Hematopoietic multipotent progenitor cell treated with erythropoietin and hydrocortisone succinate and interleukin-3 and kit ligand, for 4 days (in vitro differentiated cells): ENCODE measurements at places on chromosomes 2 and 18.

GRCh38 chr2:224416656-224417360 lies 14.9 kb upstream of the FAM124B start:
- no peak for DNase-seq

DNA sequence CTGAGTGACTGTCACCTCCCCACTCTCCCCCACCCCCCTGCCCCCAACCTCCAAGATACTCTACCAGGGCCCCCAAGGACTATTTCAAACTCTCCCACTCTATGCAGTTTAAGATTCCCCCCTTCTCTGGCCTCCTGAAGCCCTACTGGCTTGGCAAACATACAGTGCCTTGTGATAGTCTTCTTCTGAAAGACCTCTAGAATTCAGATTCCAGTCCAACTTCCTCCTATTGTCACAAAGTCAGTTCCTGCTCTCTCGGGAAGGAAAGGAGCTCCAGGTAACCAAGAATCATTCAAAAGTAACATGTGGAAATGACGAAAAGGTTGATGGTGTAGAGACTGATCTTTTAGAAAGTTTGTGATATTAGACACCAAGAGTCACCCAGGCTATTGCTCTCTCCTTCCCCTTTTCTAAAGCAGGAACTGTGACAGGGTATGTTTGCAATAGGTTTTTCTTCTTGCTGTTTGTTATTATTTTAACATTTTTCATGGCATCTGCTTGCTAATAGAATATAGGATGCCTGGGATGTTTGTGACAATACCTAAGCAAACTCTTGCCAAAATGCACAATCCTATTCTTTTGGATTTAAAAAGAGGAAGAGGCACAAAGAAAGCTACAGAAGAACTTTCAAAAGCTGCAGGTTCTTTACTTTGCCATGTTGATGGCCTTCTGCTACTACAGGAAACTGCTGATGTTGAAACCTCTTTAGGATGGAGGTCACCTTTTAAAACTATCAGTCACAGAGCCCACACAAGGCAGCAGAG lies 93.5 kb upstream of the MGAT4A start:
- DNase-seq: peak; percentile 43

GRCh38 chr2:223952280-223952968 lies 4.8 kb upstream of the MRPL44 start:
- no peak for DNase-seq

DNA sequence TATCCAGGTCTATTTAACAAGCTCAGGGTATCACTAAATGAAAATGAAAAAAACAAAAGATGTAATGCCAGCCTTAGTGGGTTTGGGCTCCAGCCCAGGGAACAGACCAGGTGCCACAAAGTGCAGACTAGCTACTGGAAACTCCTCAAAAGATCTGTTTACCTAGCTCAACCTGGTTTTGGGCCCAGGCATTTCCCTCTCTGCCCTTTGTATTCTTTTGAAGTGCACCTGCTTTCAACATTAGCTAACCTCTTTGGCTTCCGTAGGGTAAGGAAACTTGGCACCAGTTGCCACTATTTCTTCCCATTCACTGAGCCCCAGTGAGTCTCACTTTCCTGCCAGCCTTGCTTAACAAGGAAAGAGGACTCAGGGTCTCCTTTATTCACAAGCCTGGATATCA lies 123.6 kb upstream of the CDCA7 start:
- DNase-seq: no peak

DNA sequence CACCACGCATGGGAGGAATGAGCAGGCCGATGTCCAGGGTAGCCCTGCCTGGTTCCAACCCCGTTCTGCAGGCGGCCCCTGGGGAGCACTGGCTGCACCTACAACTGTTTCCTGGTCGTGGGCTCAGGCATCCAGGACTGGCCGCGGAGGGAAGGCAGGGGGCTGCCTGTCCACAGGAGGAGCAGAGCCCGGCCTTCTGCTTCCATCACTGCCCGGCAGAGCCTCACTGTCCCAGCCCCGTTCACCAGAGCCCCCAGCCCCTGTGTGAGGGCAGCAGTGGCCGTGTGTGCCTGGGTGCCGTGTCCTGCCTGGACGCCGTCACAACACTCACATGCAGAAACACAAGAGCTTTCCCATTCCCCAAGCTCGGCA lies 56.2 kb downstream of the KCNG2 start:
- DNase-seq: no peak

DNA sequence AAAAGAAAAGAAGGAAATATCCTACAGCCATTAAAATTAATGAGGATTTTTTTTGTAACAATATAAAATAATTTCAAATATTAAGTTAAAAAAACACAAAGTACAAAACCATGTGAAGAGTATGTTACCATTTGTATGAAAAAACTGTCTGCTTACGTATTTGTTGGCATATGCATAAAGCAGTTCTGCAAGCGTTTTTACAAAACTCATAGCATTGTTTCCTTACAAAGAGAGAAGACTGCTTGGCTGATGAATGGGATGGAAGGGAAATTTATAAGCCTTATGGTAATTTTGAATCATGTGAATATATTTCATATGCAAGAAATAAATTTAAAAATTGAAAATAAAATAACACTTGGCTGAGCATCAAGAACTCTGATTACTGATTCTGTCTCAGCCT lies 63.1 kb downstream of the METTL4 start:
- DNase-seq: no peak

GRCh38 chr2:72205504-72205881 lies 57.8 kb upstream of the CYP26B1 start:
- DNase-seq: no peak

DNA sequence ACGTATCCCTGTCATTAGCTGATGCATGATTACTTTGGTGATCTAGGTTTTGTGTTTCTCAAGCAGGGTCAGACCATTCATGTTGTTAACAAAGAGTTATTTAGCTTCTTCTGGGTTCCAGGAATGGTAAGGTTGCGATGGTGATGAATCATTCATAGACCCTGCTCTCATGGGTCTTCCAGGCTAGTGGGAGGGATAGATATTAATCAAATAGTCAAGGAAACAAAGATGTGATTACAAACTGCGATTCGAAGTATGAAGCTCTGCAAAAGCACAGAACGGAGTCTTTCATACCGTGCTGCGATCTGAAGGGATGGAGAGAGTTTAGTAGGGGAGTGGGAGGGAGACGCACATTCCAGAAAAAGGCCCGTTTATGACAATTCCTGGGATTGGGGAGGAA lies 42.1 kb downstream of the CAVIN2 start:
- DNase-seq: no peak

DNA sequence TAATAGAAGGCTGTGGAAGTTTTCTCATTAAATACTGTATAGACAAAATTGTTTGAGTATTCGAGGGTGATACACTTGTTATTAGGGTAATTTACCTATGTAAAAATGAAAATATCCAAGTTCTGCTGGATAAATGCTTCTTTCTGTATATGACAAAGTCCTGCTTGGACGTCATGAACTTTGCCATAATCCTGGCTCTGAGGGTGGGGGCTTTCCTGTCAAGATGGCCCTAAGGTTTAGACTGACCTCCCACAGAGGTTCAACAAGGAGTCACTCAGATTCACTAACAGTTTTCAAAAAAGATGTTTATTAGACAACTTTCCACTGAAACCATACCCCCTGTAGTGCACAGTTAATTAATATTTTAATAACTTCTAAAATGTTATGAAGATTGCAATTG lies 52.5 kb upstream of the NABP1 start:
- DNase-seq: no peak

GRCh38 chr2:190318931-190319554 lies 583 bp downstream of the HIBCH start:
- peak; percentile 41 for DNase-seq

DNA sequence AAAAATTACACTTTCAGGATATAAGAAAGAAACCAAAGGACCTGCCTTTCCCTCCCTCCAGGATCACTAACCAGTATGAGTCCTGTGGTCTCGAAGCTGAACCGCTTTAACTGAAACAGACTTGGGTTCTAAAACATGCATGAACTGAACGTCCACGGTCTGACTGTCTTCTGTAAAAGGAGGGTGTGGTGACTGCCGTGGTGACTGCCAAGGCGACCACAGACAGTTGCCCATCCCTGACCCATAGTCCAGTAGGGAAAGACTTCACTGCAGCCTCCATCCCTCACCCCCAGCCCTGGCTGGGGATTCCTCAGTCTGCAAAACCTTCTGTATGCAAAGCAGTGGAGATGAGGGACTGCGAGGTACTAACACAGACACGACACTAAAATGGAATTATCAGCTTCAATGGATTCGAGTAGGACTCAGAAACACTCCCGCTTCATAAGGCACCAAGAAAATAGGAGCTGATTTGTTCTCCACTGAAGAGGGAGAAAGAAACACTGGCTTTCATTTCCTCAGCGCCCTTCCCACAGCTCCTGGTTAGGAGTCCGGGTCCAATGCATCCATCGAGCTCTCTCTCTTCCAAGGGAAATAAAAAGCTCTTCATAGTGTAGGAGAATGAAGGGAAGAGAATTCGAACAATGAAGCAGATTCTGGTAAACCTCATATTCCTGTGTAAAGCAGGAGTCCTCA lies 197.2 kb downstream of the HDAC4 start:
- no peak for DNase-seq

GRCh38 chr2:189267491-189267890 lies 87.9 kb upstream of the COL5A2 start:
- no peak for DNase-seq

DNA sequence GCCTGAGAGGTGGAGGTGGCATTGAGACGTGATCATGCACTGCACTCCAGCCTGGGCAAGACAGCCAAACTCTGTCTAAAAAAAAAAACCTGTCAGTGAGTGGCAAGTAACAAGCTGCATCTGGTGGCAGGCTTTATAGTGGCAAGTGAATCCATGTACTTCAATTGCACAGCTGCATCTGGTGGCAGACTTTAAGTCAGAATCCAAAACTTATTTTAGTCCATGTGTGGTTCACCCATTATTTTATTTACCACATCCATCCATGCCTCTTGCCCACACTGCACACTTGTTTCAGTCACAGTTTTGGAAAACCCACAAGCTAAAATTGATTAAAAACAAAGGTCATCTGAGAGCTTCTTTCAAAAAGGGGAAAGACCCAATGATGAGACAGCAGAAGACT lies 1636.4 kb upstream of the NXPH2 start:
- DNase-seq: no peak

GRCh38 chr2:181362561-181362960 lies 94.6 kb upstream of the ITGA4 start:
- no peak for DNase-seq

- no peak for DNase-seq
These were observed 22.8 kb downstream of the EHD3 start for GRCh38 chr2:31256611-31257382.

DNA sequence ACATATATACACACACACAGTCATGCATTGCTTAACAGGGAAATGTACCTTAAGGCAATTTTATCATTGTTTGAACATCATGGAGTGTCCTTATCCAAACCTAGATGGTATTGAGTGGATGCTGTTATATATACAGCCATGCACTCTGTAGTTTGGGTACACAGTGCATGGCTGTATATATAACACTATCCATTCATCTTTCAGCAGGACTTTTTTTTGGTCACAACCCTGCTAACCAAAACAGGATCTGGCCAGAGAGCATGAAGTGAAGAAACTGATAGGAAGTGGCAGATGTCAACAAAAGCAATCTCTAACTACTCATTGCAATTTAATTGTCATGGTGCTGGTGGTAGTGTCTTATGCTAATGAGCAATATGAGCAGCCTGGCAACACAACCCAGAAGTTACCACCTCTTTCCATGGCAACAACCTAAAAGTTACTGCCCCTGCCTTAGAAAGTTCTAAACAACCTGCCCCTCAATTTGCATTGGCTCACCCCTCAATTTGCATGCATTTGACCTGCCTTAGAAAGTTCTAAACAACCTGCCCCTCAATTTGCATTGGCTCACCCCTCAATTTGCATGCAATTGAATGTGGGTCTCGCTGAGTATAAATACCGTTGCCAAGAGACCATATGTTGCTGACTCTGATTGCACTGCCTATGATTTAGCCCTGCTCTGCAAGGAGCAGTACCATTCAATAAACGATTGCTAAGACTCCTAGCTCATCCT lies 434.9 kb downstream of the DSEL start:
- DNase-seq: no peak
